ENCODE measurements at places on chromosomes 16 and 17. TPM values are rescaled to one million over a fixed set of nuclear protein-coding genes. Genes with fewer than 3 reads are reported as not detected.

The CHST6 gene
- polyA plus RNA-seq = 0.98 TPM

The ATXN7L3 gene
- polyA plus RNA-seq = 69.2 TPM

The KCNJ16 gene
- polyA plus RNA-seq = 180 TPM

The INO80E gene
- 46.2 TPM for polyA plus RNA-seq

The IL17C gene
- 0.13 TPM for polyA plus RNA-seq

The TBX2 gene
- 55.9 TPM for polyA plus RNA-seq

The GINS3 gene
- 15.0 TPM for polyA plus RNA-seq

The AIPL1 gene
- 0.07 TPM for polyA plus RNA-seq

The KRTAP1-4 gene
- polyA plus RNA-seq = not detected

The SOX9 gene
- polyA plus RNA-seq = 17.8 TPM

All from left kidney (tissue), 8 donors.